ENCODE measurements at places on chromosomes 6 and 20.

- no peak for DNase-seq
Observed at GRCh38 chr6:80438772-80439171, 332.3 kb downstream of the BCKDHB start.

- no peak for DNase-seq
Observed at GRCh38 chr6:35485402-35485877, 11.4 kb downstream of the TEAD3 start.

GRCh38 chr6:155106456-155107115 is 111.5 kb downstream of the TIAM2 start:
- no peak for DNase-seq

GRCh38 chr6:122449069-122449468 is 22.5 kb downstream of the SERINC1 start:
- no peak for DNase-seq

- DNase-seq = no peak
Observed at GRCh38 chr20:63955281-63955826, 862 bp downstream of the UCKL1 start.

DNA sequence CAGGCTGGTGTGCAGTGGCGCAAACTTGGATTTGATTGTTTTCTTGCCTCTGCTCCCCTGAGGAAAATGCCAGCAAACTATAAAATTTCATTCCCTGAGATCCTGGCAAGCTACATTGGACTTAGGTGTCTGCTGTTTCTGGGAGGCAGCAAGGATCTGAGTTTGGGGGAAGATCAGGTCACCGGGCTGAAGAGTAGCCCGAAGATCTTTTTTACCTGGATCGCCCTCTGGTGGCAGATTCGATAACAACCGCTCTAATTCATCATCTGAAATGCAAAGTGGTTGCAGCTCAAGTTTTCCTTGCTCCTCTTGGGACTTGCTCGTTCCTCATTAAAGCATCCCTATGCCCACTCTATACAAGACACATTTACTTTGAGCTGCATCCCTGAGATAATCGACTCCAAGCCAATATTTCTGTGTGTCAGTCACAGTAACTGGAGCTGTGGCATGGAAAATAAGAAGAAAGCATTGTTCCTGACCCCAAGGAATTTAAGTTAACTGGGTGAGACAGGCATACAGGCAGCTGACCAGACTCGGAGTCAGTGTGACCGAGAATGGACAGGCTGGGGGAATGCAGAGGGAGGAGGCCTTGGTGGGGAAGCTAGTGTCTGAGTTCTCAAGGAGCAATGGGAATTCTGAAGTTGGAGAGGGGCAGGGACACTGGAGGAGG is 131.8 kb upstream of the PROKR2 start:
- peak; percentile 25 for DNase-seq

DNA sequence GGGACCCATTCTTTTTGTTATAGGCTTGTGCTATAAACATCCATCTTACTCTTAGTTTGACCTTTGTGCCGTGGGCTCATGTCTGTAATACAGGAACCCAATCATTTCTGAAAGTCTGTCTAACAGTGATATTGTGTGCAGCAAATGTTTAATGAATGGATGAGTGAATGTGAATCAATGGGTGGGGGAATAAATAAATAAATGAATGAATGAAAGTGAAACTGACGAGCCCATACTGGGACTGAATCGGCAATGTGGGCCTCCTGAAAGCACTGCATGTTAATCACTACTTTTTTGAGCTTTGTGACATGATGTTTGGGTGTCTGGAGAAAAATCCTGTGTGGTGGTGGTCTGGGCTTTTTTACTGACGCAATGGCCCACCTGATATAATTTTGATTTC is 175.0 kb downstream of the GMPR start:
- no peak for DNase-seq

DNA sequence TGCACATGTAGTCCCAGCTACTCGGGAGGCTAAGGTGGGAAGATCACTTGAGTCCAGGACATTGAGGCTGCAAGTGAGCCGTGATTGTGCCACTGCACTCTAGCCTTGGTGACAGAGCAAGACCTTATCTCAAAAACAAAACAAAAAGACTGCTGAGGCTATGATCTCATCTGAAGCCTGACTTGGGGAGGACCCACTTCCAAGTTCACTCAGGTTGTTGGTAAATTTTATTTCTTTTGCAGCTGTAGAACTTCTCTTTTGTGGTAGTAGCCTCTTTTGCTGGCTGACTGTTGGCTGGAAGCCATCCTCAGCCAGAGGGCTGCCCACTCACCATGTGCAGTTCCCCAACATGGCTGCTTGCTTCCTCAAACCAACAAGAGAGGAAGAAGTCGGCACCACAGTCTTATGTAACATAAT is 36.8 kb upstream of the ME1 start:
- no peak for DNase-seq

- no peak for DNase-seq
Observed at GRCh38 chr6:106903299-106903698, 71.2 kb downstream of the CD24 start.

DNA sequence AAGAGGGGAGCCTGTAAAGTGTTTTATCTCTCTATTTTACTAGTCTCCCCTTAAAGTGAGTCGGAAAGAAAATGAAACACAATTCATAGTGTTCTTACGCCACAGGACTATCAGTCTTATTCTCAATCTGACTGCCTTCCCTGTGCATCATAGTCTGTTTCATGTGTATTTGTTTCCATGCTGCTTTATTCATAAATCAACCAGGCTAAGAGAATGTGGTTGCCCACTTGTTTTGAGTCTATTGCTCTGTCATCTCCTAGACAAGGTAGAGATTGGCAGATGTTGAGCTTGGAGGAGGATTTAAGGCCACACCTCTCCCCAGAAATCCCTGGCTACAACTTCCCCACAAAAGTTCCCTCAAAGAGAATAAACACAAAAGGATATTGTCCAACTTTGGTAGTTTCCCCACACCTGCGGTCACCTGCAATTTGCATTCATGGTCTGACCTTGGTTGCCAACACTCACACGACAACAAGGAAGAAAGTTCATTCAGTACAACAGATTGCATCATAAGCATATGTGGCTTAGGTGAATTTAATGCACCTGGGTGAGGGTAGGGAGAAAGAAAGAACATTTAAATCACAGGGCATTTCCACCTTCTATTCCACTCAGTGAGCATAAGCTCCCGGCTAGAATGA is 167.1 kb upstream of the FBXL4 start:
- DNase-seq = no peak

- no peak for DNase-seq
Observed at GRCh38 chr6:80029470-80029869, 25.0 kb downstream of the TTK start.

DNA sequence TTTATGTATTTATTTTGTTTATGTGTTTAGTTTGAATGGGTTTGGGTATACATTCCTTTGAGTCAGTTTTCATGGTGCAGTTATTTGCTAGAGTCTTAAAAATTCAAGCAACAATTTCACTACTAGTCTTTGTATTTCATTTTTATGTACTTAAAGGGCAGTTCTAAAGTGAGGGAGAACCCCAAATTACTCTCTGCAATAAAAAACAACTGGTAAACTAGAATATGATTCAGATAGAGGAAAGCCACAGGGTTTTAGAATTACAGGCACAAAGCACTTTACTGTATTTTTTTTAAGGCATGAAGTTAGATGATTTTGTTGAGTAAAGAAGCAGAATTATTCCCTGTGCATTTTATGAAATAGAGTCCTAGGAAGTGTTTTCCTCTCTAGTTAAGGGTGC is 183.3 kb downstream of the ARID1B start:
- no peak for DNase-seq

DNA sequence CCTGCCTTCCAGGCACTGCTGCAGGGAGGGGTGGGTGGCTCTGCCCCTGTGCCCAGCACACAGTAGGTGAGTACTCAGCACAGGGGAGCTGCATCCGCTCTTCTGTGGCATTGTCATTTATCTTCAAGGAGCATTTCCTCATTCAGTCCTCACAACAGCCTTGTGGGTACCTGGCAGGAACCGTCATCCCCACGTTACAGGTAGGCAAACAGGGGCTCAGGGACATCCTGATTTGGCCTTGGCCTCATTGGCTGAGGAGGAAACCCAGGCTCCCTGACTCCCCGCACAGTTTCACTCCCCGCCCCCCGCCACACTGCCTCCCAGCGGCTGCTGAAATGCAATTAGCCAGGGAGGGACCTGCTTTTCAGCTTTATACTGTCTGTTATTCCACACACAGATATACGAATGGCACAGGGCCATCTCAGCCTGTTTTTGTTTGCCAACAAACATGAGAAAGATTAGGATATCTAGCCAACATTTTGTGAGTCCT is 24.2 kb upstream of the PNPLA1 start:
- no peak for DNase-seq

- DNase-seq = peak; percentile 52
Observed at GRCh38 chr20:53949319-53949839, 121.0 kb downstream of the BCAS1 start.

GRCh38 chr20:706366-706885 is 30.8 kb upstream of the SCRT2 start:
- no peak for DNase-seq

DNA sequence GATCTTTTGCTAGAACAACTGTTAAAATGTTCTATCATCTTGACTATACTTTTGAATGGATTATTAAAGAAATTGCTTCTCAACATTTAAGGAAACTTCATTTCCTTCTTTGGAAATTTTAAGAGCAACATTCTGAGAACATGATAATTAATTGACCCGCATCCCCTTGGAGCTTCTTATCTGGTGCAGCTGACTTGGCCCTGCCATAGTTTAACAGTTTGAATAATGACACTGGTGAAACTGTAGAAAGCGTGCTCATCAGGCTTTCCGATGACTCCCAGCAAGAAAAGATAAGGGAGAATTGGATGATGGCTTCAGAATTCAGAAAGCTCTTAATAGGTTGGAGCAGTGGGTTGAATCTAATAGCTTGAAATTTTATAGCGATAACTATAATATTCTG is 38.1 kb downstream of the SNX9 start:
- DNase-seq = no peak

GRCh38 chr6:30041821-30042220 is 19.2 kb upstream of the POLR1H start:
- DNase-seq = no peak

DNA sequence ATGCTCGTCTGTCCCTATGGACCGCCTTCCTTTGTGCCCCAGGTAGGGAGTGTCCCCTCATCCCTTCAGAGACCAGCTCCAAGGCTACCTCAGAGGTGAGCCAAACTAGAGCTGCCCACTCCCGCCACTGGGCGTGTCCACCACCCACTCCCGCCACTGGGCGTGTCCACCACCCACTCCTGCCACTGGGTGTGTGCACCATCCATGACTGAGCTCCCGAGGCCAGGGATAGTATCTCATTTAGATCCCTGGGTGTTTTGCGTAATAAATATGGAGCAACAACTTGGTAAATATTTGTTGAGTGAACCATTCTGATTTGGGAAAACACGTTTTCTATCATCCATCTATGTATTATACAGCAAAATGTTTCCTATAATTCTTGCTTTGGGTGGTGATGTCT is 68.8 kb downstream of the ZBTB2 start:
- no peak for DNase-seq

DNA sequence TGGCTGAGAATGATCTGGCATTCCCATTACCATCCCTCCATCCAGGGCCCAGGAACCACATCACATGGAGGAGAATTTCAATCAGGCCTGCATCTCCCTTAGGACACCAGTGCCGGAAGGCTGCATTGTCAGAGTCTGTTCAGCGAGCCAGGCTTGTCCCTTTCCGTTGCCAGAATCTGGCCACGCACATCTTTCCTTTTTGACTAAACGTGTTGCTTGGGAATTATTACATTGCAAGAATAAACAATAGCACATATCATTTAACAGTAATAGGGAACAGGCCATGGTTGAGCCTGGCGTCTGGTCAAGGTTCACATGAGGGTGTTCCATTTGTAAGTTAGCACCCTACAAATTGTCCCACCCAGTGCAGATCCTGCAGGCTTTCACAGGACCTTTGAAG is 42.8 kb downstream of the SOBP start:
- no peak for DNase-seq

DNA sequence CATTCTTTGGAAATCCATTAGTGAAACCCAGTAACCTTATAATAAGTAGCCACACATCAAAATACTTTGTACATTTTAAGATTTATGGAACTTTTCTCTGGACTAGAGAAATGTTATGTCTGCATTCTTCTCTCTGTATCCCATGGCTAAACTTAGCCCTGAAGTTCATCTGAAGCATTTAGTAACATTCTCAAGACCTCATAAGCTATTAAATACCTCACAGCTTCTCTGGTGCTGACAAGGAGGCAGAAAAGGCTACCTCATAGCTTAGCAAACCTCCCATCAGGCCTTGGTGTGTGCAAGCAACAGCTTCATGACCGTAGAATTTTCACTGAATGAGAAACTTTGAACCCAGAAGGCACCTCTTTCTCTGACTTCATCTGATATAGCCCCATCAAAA is 38.9 kb upstream of the HDGFL1 start:
- no peak for DNase-seq

DNA sequence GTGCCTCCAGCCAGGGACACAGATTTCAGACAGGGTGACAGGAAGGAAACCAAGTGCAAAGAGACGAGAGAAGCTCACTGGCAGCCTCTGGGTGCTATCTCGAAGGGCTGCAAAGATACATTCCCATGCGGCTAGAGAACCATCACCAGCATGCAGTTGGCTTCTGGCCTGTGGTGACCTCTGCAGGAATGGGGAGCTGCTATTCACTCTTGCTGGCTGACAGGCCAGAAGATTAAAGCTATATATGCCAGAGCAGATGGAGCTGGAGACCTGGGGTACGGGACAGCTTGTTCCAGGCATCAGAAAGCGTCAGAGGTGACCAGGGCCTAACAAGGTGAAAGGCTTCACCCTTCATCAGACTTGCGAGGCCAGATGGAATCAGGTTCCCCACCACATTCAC is 20.0 kb downstream of the MAP1LC3A start:
- no peak for DNase-seq

- DNase-seq = no peak
Observed at GRCh38 chr6:111605100-111605751, 452 bp downstream of the TRAF3IP2 start.

GRCh38 chr20:45470262-45470931 is 844 bp downstream of the WFDC2 start:
- DNase-seq = no peak

All from stimulated activated CD8-positive, alpha-beta memory T cell treated with anti-CD3 and anti-CD28 coated beads, Interleukin-4, amount 100 ng/mL, for 24 hours (primary cell).